ENCODE measurements at places on chromosomes 13 and 19.

DNA sequence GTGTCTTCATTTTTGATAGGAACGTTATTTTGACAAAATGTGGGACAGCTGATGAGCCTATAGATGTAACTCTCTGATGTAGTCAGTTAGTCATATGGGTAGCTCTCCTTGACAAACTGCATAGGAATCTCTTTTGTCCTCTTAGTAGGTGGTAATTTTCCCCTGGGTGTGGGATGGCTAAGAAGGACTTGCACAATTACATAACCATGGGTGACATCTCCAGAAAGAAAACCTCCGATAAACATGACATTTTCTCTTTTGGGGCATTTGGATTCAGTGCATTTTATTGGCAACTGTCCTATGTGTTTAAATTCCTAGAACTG lies 41.8 kb downstream of the IGFL3 start:
- DNase-seq: no peak

DNA sequence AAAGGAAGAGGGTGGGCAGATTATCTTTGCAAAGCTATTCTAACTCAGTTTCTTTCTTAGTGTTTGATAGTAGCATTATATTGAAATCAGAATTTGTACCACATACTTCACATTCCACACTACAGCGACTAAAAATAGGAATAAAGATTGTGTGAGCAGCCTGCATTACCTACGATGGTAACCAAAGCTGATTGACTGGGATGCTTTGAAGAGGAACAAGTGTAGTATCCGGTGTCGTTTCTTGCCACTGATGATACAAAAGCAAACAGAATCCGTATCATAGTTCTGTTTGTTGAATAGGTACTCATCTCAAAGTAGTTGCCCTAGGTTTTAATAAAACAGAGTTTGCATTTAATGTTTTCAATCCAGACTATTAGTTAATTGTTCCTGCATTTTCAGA lies 51.2 kb downstream of the FLT3 start:
- no peak for DNase-seq

DNA sequence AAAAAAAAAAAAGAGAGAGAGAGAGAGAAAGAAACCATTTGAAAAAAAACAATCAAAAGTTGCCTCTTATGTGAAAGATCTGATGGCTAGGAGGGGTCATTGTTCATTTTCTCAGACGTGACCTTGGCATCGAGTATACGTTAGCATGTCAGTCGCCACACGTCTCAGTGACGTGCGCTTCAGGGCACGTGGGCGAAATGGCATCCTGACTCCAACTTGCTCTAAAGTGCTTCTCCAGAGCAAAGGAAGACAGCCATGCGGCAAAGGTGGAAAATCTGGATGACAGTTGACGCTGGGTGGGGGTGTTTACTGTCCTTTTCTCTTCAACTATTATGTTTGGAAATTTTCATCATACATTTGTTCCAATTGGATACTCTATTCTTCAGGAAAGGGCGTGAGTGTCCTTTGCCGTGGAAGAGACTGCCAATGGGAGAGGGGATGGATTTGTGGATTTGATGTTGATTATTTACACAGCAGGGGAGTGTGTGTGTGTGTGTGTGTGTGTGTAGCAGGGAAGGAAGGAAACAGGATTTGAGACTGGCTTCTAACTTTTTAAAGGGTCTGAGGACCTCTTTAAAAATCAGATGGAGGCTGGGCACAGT lies 25.0 kb downstream of the KLF2 start:
- DNase-seq: no peak

- DNase-seq: no peak
Observed at GRCh38 chr13:75877071-75877470, 240.9 kb downstream of the LMO7 start.

DNA sequence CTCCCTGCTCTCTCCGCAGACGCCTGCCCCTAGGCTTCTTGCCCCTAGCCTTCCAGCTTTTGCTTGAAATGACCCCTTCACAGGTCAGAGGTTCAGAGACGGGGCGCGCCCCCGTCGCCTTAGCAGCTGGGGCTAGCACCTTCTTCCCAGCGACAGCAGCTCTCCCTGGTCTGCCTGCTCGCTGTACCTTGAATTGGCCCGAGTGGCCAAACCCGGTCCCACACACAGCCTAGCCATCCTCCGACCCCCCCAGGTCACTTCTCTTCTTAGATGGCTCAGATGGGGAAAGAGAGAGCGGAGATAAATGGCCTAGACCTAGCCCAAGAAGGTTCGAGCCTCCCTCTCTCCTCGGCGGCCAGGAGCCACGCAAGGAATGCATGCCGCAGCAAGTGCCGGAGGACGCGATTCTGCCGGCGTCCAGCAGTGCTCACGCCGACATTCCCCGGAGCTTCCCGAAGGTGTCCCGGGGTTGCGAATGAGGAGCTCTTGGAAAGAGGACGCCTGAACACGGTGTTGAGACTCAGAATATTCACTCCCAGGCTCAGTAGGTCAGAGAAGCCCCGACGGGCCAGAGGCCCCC lies 1.3 kb downstream of the CDX2 start:
- no peak for DNase-seq

DNA sequence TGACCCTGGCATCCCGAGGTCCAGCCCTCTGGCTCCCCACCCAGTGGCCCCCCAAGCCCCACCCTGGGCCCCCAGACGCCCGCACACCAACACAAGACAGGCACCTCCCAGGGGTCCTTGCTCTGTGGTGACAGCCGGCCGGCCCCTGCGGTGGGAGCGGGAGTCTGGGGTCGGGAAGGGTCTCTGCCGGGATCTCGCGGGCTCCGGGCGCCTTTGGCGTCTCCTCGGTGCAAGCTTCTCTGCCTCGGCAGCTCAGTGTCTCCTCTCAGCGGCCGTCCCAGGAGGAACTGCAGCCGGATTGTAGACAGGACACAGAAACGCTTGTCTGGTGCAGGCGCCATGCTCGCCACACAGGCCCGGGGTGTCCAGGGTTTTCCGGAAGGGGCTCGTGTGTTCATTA lies 43.7 kb downstream of the TMEM255B start:
- DNase-seq: no peak
